Immature natural killer cell (primary cell): ENCODE measurements at places on chromosomes 12 and 14.

- DNase-seq, result no peak
- H3K4me1 ChIP-seq, result peaks cover 12% of the 10 kb centered on the region
- H3K4me3 ChIP-seq, result no peak overlapping the region
- H3K27me3 ChIP-seq, result no peaks in the 10 kb centered on the region
- H3K36me3 ChIP-seq, result peaks cover 11% of the 10 kb centered on the region
These were observed 62.7 kb downstream of the EEA1 start for GRCh38 chr12:92866418-92866817.

DNA sequence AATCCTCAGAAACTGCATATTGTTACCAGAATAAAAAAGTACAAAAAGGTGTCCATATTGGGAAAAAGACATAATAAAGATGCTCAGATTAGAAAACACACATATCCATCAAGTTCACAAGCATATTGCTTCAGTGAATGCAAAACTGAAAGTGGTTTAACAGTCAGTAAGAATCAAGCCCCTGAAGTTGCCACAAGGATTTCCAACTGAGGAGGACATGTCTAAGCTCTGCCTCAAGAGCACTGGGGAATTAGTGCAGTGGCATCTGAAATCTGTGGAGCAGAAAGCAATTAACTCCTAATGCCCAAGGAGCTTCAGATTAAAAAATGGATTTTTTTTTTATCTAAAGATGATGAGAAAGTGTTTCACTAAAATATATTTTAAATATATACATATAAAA is 113.2 kb downstream of the DENND5B start:
- H3K4me1 ChIP-seq, result no peaks in the 10 kb centered on the region
- peaks cover 4% of the 10 kb centered on the region for H3K27me3 ChIP-seq
- H3K36me3 ChIP-seq, result no peaks in the 10 kb centered on the region
- no peak overlapping the region for H3K4me3 ChIP-seq
- no peak for DNase-seq

DNA sequence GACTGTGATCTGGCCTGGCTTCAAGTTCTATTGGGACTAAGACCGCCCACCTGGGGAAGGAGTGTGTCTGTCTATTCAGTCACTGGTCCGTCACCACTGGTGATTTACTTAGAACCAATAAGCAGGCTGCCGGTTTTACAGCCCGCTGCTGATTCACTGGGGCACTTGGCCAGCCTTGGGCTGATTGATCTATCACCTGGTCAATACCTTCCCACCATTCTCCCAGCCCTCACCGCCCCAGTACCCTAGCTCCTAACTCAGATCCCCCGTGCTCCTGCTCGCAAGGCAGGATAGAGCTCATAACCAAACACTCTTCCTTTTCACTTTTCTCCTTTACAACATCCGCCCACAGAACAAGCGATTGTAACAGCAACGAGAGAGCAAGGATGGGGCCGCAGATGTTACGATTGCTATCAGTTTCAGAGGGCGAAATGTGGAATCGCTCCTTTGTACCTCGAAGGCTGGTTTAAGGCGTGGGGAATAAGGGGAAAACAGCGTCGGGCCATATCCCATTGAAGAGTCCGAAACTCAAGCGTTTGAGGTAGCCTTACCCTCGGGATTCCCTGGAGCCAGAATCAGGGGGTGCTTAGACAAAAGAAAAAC is 672 bp downstream of the RDH11 start:
- peak overlapping the region; percentile 89 for H3K4me3 ChIP-seq
- peak; percentile 51 for DNase-seq
- peaks cover 5% of the 10 kb centered on the region for H3K36me3 ChIP-seq

DNA sequence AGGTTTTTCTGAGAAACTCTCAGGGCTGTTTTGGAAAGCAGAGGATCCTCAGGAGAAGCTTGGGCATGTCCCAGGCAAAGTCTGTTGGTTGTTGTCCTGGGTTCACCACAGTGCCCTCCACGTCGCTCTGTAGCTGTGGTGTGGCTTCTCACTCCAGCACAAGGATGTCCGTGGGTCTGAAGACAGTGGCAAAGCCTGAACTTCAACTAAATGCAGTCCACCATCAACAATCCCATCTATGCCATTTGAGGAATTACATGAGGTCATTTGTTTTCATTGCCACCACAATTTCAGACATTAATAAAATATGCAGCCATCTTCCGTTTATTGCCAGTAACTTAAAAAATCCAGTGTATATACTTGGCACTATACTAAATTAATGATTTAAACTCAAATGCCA is 272.1 kb downstream of the LRIG3 start:
- DNase-seq, result no peak
- no peaks in the 10 kb centered on the region for H3K36me3 ChIP-seq
- H3K27me3 ChIP-seq, result no peaks in the 10 kb centered on the region
- no peaks in the 10 kb centered on the region for H3K4me1 ChIP-seq

DNA sequence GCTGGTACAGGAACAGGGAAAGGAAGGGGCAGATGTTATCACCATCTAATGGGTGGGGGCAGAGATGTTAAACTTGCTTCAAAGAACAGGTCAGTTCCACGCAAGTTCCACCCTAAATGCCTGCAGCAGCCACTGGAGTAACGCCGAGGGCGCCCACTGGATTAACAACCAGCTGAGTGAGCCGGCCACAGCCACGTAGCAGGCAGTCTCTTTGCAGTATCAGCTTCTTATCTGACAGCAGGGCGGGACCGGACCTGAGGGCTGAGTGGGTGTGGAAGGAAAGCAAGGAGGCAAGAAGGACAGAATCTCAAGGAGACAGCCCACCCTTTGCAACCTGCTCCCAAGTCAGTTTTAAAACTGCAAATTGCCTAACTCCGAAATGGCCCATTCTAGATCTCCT is 38.4 kb upstream of the FOXN3 start:
- H3K4me3 ChIP-seq, result peak overlapping the region; percentile 42
- peaks cover 17% of the 10 kb centered on the region for H3K36me3 ChIP-seq
- H3K27me3 ChIP-seq, result no peaks in the 10 kb centered on the region
- no peak for DNase-seq
- H3K27ac ChIP-seq, result peak overlapping the region; percentile 71

- no peaks in the 10 kb centered on the region for H3K36me3 ChIP-seq
- no peak for DNase-seq
- no peaks in the 10 kb centered on the region for H3K4me1 ChIP-seq
- no peaks in the 10 kb centered on the region for H3K27me3 ChIP-seq
- no peak overlapping the region for H3K4me3 ChIP-seq
These were observed 76.3 kb upstream of the FLRT2 start for GRCh38 chr14:85453401-85454225.

GRCh38 chr12:121711361-121712189 is 977 bp upstream of the TMEM120B start:
- peak overlapping the region; percentile 96 for H3K4me3 ChIP-seq
- DNase-seq, result peak; percentile 19
- H3K36me3 ChIP-seq, result peaks cover 6% of the 10 kb centered on the region
- peaks cover 4% of the 10 kb centered on the region for H3K27me3 ChIP-seq

GRCh38 chr12:87921621-87922020 is 107.6 kb downstream of the C12orf50 start:
- no peak overlapping the region for H3K4me3 ChIP-seq
- H3K4me1 ChIP-seq, result no peaks in the 10 kb centered on the region
- H3K36me3 ChIP-seq, result no peaks in the 10 kb centered on the region
- H3K27ac ChIP-seq, result no peak overlapping the region
- no peak for DNase-seq
- no peaks in the 10 kb centered on the region for H3K27me3 ChIP-seq

DNA sequence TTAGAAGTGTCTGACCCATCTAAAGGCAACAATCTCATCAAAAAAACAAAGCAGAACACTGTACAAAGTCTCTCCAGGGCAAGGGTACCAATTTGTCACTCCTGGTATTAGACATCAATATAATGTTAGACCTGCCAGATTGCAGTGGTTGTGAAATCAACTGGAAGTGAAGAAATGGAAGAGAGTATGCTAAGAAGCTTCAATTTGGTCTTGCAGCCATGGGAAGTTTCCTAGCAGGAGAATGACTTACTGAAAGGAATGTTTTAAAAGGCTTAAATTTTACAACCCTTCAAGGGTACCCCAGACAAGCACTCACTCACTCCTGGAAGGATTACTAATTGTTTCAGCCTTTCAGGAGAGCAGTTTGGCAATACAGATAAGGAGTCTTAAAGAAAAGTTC is 18.9 kb downstream of the LLPH start:
- no peak overlapping the region for H3K27ac ChIP-seq
- H3K4me3 ChIP-seq, result no peak overlapping the region
- H3K36me3 ChIP-seq, result no peaks in the 10 kb centered on the region
- no peak for DNase-seq

- H3K4me3 ChIP-seq, result no peak overlapping the region
- H3K27ac ChIP-seq, result no peak overlapping the region
- no peak for DNase-seq
- H3K36me3 ChIP-seq, result no peaks in the 10 kb centered on the region
- H3K27me3 ChIP-seq, result peaks cover 4% of the 10 kb centered on the region
These were observed 329.0 kb downstream of the C12orf75 start for GRCh38 chr12:105659355-105660075.

DNA sequence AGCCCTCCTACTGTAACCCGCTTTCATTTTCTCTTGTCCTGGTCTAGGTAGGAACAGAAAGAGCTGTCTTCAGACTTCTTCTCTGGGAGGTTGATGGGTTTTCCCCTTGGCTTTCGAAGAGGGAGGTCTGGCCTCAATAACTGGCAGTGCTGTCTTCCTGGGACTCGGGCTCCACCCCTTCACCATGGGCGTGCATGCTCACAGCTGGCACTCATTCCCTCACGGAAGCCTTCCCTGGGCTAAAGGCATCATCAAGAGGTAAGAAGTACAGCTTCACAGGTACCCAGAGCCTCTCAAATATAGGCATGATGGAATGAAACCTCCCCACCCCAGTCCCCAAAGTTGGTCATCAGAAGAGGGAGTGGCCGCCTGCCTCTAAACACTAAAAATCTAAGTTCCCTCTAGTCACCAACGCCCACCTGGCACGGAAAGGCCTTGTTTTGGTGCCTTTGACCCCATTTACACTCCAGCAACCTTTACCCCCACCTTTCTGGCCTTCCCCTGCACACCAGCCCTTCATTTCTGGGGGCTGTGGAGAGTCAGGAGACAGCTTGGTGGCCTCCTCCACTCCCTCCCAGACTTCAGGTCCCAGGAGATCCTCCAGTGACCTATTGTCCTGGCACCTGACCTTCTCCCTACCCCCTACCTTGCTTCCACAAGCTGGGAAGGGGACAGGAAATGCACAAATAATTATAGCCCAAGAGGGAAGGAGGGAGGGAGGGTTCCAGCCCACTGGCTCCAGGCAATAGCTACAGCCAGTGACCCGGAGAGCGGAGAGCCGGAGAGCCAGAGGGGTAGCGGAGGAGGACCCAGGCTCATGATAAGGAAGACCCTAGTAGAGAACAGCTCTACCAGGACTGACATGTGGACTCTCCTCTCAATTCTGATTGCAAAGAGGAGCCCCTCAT is 2.8 kb downstream of the RAPGEF3 start:
- DNase-seq, result no peak
- H3K27ac ChIP-seq, result no peak overlapping the region
- H3K4me1 ChIP-seq, result no peaks in the 10 kb centered on the region
- no peaks in the 10 kb centered on the region for H3K27me3 ChIP-seq
- no peak overlapping the region for H3K4me3 ChIP-seq

- H3K4me3 ChIP-seq, result no peak overlapping the region
- no peak overlapping the region for H3K27ac ChIP-seq
- no peaks in the 10 kb centered on the region for H3K4me1 ChIP-seq
These were observed 64.4 kb downstream of the DIO2 start for GRCh38 chr14:80146941-80147340.

DNA sequence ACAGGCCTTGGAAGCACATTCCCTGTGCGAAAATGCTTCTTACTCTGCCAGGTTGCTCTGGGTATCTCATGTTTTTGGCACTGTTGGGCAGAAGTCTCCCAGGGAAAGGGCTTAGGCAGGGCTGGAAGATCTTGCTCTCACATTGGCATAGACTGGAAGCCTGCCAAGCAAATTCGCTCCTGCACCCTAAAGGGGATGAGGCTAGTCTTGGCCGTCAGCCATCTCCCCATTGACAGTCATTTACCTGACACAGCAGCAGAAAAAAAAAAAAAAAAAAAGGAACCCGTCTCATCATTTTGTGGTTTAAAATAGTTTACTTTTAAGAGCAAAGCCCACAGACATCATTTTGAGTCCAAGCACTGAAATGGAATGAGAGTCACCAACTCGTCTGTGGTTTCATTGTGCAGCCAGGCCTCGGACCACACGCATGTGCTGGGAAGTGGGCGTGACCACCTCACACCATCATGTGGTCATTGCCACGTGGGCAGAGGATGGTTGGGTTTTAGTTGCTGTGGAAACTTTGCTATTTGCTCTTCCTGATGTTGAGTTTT is 84.8 kb downstream of the NRXN3 start:
- no peaks in the 10 kb centered on the region for H3K36me3 ChIP-seq
- peaks cover 13% of the 10 kb centered on the region for H3K4me1 ChIP-seq
- no peak overlapping the region for H3K4me3 ChIP-seq

DNA sequence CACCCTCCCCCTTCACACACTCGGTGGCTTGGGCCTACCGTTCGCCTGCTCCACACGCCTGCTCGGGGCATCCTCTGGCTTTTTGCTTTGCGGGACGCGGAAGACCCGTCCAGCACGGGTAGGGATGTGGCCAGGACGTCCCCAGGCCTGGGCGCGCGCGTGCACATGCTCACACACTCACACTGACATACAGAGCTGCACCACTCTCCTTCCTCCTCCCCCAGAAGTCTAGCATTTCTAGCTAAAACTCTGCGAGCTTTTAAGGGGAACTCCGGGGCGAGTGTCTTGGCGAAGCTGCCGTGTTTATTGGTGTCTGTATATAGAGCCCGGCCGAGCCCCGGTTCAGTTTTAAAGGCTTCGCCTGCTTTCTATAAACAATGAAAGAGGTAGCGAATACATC is 5.0 kb downstream of the TBX5 start:
- H3K4me3 ChIP-seq, result no peak overlapping the region
- peaks cover 4% of the 10 kb centered on the region for H3K36me3 ChIP-seq
- no peaks in the 10 kb centered on the region for H3K4me1 ChIP-seq
- DNase-seq, result no peak
- H3K27ac ChIP-seq, result no peak overlapping the region

- H3K27ac ChIP-seq, result no peak overlapping the region
- H3K4me1 ChIP-seq, result peaks cover 9% of the 10 kb centered on the region
- no peaks in the 10 kb centered on the region for H3K36me3 ChIP-seq
- no peak for DNase-seq
- H3K4me3 ChIP-seq, result no peak overlapping the region
- H3K27me3 ChIP-seq, result peaks cover 4% of the 10 kb centered on the region
These were observed 220.5 kb downstream of the BCAT1 start for GRCh38 chr12:24728366-24728765.

DNA sequence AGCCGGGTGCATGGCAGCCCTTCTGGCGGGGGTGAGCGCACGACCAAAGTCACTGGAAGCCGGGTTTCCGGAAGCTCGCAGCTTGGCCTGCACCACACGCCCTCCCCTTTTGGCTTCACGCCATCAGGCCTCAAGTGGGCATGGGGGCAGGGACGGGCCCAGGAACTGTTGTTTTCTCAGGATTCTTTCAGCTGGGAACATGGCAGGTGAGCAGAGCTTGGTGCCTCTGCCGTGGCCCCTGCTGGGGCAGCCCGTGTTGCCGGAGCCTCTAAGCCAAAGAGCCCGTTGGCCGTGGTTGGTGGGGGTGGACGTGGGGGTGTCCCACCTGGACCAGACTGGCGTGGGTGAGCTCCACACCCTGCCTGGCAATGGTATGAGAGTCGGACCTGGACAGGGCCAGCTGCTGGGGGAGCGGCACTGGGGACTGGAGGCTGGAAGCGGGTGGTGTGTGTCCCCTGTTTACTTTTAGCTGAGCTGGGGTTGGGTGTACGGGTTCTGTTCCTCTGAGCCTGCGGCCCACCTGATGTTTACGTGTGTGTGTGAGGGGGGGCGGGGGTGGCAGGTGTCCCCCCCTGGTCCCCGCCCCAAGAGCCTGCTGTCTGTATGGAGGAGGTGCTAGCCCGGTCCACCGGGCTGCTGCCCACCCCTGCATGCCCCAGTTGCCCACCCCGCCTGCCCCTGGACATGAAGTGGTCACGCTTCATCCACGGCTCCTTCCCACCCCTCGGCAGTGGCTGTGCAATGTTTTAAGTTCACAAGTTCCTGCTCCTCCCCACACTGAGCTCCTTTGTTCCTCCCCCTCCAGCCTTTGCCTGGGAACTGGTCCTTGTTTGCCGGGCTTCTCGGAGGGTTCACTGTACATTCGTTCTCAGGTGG is 28.7 kb upstream of the PLD4 start:
- H3K27me3 ChIP-seq, result peaks cover 4% of the 10 kb centered on the region
- no peaks in the 10 kb centered on the region for H3K4me1 ChIP-seq
- no peaks in the 10 kb centered on the region for H3K36me3 ChIP-seq
